Right renal cortex interstitium (tissue), 3 donors: ENCODE measurements at places on chromosomes 11 and 22.

DNA sequence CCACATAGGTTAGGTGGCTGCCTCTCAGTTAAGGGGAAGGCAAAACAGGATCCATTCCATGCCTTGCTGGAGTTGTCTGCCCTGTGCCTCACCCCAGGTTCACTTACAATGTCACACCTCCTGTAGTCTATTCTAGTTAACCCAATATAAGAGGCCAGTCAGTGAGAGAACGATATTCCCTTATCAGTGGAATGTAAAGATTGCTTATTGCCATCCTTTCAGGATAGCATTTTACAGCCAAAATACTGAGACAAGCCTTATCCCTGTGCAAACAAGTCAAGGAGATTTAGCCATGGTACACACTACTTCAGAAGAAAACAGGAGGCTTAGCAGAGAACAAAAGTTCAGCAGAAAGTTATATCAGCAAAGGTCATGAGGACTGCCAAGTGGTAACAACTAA, 5.5 kb downstream of the CYP2R1 start:
- no peak for DNase-seq

GRCh38 chr11:28735511-28735910, 627.3 kb downstream of the METTL15 start:
- no peak for DNase-seq

DNA sequence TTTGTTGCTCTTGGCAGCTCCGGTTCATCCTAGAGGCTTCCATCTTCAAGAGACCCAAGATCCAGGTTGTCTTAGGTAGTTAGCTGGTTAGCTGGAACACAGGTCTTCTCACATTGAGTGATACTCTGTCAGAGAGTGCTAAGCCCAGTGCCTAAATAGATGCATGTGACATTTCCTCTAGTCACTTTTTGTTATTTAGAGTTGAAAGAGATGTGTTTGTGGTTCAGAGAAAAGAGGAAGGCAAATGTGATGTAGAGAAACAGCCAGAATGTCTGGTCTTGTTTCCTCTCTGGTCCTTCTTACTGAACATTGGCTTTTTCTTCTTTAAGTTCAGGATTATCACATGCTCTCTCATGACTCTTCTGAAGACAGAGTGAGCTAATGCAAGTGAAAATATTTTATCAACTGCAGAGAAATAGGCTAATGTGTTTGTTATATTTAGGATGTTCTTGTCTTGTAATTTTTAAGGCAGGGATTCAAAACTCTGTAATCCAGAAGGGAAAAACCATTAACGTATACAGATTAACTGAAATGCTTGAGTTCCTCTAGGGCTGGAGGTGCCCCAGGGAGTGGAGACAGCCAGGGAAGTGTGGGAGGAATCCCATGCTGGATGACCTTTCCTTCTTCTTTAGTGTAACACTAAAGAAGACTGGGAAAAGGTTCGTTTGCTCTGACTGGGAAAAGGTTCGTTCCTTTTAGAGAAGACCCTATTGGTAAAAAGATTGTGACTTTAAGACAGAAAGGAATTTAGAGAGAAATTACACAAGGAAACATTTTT, 75.4 kb downstream of the SWAP70 start:
- no peak for DNase-seq

DNA sequence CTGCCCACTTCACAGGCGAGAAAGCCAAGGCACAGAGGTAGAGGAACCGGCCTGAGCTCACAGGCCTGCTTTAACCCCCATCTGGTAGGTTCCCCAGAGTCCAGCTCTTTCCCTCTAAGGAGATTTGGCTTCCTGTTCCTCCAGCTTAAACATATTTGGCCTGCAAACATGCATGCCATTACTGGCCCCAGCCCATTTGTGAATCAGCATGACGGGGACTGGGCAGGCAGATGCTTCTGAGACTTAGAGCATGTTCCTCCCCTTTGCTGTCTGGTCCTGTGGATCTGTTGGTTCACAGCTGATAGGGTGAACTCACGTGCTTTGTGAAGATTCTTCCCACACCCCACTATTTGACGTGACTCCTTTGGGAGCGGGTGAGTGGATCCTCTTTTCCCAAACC, 12.6 kb downstream of the CHST1 start:
- DNase-seq = no peak
